Stimulated activated naive CD4-positive, alpha-beta T cell treated with Interleukin-2 at 50 U/mL for 16 hours (primary cell): ENCODE measurements at places on chromosomes 3 and 15.

DNA sequence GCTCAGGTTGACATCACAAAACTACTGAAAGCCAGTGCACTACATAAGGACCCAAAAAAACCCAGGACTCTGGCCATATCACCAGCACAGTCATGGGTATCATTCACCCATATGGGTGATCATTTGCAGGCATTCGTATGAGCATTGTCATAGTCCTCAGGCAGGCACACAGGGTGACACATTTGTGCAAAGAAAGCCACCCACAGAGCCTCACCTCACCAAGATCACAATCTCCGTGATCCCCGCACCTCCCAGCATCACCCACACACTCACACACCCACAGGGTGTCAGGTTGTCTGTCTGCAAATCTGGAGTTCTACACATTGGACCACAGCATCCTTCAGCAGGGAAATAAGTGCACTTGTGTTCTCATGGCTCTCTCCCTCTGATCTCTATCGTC lies 166.0 kb upstream of the LPP start:
- DNase-seq, result peak; percentile 74

DNA sequence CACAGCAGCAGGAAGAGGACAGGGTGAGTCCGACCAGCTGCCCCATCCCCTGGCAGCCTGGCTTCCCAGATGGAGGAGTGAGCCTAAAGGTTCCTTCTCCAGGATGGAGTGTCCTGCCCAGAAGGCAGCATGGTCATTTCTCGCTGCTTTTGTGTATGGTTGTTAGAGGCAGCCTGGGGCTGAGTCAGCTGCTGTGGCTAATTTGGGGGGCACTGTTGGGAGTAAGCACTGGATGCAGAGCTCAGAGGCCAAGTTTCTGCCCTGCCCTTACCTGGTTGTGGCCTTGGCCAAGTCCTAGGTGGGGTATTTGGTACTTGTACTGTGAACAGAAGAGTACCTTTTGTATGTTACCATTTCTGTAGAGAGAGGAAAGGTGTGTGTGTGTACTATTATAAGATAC lies 78.6 kb downstream of the ADAMTS7 start:
- no peak for DNase-seq

GRCh38 chr3:141326626-141327025 lies 41.7 kb upstream of the ZBTB38 start:
- DNase-seq, result no peak

DNA sequence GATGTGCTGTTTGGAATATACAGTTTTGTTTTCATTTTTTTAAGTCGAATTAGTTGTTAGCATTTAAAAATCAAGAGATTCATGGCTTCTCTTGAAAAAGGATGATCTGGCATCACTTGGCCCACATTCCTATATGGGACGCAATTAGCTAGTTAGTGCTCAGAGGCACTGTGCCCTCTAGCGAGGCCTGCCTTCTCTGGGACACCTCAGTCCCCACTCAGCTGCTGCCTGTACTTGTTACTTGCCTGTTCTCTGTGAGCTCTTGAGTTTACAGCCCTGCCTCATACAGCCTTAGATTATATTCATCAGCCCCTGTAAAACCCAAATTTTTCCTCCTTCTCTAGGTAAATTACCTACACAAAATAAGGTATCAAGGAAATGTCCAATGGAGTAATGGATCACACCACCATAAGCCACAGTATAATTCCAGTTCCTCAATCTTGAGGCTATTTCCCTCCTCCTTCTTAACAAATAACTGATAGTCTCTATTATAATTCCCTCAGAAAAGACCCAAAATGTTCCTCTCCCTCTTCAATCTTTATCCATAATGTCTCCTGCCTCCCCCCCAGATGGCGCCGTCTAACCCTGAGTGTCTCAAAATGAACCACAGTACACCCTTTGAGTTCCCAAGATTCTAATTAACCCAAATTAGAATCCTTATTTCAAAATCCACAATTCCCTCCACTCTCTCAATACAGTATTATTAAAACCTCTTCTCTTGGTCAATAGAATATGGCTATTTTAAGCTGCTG lies 2.7 kb downstream of the ZMAT3 start:
- peak; percentile 8 for DNase-seq

DNA sequence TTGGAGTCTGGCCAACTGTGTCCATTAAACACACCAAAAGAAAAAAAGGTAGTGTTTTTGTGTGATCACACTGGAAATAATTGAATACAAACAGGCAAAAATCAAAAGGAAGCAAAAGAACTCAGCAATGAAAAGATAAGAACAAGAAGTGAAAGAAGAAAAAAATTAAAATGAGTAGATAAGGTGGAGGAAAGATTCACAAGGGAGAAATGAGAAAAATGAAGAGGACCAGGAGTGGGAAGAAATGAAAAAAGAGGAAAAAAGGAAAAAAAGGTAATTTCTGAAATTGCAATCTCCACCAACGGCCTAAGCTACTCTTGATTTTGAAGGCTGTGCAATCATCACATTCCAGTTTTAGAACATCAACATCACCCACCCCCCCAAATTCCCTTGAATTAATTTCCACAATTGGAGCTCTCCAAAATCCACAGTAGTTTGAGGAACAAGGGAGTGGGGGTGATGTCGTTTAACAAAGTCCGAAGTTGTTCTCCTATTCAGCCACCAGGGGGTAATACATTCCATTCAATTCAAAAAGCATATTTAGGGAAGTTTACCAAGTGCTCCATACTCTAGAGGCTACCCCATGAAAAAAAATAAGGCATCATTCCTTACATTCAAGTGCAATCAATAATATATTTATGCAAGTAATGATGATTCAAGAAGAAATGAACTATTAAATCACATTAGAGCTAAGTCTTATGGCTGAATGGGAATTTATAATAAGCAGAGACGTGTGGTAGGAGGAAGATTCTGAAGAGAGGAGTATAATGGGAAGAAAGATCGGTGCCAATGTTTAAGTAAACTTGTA lies 37.4 kb downstream of the ZNF860 start:
- DNase-seq, result no peak

- no peak for DNase-seq
Measured at GRCh38 chr3:70546679-70547078, 234.2 kb upstream of the MDFIC2 start.

DNA sequence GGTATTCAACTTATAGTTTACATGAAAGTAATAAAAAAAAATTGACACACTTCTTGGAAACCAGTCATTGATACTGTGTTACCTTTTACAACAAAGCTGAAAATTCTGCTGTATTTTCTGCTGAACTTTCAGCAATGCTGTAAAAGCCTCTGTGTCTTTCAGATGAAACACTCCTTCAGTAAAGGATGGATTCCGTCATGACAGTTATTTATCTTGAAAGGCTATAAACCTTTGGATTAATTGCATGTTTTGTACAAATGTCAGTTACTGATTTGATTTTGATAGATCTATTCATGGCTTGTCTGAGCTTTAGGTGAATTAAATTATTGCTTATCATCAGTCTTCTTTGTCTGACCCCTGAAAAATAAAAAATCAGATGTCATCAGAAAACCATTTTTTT lies 355.1 kb downstream of the NAALADL2 start:
- DNase-seq, result no peak

GRCh38 chr3:42668793-42669217 lies 15.3 kb downstream of the ZBTB47 start:
- no peak for DNase-seq

DNA sequence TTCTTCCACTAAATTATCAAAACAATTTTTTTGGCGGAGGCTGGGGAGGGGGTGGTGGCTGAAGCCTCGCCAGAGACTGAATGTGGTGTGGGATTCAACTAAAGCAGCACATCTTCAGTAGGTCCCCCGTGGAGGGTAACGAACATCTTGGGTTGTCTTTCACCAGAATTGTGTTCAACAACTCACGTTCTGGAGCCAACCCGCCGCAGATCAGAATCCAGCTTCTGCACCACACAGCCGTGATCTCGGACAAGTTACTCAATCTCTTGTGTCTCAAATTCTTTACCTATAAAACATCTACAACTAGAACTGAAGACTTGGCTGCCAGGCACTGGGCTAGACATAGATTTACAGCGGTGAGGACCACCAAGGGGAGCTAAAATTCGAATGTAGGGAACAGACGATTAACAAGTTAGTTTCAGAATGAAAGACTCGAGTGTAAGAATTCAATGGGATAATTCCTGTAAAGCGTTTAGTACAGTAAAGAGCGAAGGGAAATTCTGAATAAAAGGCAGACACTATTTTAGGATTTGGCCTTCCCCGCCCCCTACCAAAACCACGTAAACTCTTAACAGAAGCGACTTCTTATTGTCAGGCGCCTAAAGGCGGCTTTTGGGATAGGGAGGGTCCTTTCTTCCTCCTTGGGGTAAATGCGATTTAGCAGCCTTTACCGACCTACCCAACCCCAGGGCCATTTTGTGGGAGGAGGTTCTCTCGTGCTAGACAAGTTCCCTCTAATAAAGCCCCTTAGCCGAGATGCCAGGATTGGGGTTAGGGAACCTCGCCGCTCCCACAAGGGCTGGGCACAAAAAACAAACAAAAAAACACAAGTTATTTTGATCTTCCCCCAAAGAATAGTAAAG lies 697 bp upstream of the RAB5A start:
- no peak for DNase-seq

DNA sequence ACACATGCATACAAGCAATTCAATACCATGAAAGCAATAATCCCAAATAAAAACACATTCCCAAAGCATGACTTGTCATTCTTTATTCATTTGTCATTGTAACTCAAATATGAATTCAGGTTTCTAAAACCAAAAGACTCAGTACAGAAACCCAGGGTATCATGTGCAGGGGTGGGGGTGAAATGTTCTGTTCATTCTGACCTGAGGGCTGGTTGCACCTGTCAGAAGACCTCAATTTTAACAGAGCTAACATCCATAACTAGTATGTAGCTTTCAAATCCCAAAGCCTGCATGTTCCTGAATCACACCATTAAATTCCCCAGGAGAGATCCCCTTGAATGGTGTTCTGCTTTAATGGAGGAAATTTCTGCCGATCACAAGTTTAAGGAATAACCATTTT lies 738.7 kb downstream of the MCTP2 start:
- DNase-seq, result no peak

- no peak for DNase-seq
Measured at GRCh38 chr3:115533218-115533617, 90.1 kb upstream of the GAP43 start.

GRCh38 chr3:120102232-120102631 lies 8.0 kb upstream of the GSK3B start:
- no peak for DNase-seq

DNA sequence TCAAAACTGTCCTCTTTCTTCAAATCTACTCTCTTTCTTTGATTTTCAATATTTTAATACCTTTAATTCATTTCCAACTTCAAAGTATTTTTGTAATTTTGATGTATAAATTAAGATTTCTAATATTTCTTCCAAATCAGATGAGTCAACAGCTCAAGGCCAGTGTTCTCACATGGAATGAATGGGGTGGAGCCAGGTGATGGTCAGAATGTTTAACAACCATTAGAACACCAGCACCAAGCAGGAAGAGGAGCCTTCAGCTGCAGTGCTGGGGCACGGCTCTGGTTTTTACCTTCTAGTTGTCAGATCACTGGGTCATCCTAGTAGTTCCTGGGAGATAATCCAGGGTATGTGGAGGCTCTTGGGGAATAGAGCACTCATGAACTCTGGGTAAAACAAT lies 494.5 kb upstream of the PDZRN3 start:
- no peak for DNase-seq

- DNase-seq, result no peak
Measured at GRCh38 chr3:37700466-37701248, 161.0 kb upstream of the CTDSPL start.

GRCh38 chr3:150303768-150304167 lies 104.3 kb upstream of the TSC22D2 start:
- DNase-seq, result no peak

- no peak for DNase-seq
Measured at GRCh38 chr15:55615445-55615844, 27.3 kb upstream of the PYGO1 start.

- no peak for DNase-seq
Measured at GRCh38 chr15:35713733-35714132, 167.8 kb upstream of the DPH6 start.
